ENCODE measurements at places on chromosomes 4 and X.

DNA sequence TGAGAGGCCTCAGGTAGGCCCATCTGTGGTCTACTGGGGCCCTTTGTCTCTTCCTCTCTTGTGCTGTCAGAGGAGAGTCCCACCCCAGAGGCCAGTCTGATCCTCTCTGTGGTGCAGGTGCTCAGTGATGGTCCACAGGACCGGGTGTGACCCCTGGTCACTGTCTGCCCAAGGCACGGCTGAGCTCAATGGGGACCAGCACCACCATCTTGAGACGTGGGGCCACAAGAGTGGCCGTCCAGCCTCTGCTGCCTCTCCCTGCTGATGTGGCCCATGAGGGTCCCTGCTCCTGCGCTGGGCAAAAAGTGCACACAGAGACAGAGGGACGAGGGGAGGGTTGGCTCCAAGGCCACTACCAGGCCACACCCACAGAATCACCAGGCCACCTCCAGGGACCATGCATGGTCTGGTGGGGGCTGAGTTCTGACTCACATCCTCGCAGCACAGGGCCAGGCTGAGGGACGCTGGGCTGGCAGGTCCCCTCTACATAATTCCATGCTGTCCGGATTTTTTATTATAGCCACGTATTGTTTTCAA is 88.3 kb downstream of the FAM53A start:
- DNase-seq, result no peak

- no peak for DNase-seq
These were observed 21.3 kb downstream of the SPCS3 start for GRCh38 chr4:176340871-176341685.

DNA sequence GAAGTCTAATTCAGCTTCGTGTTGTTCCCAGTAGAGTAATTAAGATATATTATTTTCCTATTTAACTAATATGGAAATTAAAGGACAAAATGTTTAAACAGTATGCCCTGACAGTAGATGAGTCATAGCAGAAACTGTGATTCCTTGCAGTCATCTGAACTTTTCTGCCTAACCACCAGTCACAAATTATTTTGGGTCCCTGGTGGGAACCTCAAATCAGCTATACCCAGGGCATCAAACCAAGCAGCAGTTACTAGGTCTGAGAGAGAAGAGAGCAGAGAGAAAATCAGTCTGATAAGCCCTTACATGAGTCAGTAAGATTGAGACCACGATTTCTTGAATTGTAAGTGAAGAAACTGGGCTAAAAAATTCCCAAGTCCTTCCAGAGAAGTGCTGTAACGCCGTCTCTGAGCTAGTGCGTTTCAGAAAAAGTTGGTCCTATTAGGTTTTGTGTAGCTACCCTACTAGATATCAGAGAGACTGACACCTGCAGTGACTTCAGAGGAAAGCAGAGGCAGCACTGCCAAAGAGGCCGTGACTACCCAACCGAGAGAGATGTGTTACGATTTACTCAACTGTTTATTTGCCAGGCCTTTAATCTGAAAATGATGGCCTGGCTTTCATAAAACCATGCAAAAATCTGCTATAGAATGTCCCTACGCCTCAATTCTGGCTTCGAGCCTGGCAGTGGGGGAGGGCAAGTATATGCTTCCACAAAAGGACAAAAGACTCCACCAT is 21.7 kb upstream of the GPM6A start:
- no peak for DNase-seq

DNA sequence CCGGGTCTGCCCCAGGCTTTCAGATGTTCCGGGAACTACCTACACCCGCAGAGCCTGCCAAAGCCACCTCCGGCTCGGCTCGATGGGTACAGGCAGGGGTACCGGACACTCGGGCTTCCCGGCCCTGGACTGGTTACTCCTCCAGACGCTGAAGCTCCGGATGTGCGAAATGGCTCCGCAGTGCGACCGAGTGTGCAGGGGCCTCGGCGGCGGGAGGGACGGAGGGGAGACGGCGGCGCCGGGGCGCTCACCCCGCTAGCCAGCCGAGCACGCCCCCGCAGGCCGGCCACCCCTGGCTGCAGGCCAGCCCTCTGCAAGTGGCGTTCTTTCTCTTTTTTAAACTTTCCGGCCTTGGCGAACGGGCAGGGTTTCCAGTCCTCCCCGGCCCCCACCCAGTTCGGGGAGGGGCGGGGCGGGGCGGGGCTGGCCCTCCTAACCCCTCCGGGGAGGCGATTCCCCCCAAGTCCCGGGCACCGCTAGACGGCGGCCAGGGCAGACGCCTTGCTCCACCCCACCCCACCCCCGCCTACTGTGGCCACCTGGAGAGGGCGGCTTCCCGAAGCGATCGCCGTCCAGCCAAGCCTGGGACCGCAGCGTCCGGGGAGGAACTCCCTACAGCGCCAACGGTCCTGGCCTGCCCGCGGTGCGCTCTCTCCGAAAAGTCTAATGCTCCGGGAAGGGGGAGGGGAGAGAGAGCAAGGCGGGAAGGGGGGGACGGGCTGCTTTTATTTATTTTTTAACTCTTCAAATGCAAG is 7.5 kb downstream of the BCOR start:
- no peak for DNase-seq
